ENCODE measurements at places on chromosomes 4 and X.

DNA sequence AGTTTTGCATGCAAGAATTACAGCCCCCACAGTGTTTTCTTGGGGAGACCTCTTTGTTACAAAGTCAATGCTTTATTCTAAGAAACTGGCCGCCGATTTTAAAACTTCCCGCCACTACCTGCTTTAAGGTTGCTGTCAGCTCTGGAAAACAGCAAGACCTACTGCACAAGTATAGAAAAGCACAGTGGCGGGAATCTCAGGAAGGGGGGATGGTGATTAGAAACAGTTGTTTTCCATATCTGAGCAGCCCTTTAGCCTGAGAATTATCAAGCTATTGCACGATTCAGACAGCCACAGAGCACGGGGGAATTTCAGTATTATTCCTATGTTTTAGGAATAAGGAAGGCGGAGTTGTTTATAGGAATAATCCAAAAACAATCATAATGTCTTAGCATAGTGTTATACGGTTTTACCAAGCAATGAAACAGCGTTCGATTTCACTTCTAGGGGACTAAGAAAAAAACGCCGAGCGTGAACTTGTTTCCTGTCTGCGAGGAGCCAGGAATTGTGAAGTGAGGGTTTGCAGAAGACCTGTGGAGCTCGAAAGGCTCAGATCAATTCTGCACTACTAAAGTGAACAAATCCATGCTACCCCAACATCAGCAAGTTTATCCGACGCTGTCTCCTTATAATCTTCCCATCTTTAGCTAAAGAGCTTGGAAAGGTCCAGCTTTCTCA is 81.3 kb downstream of the HMGN5 start:
- no peak for DNase-seq

DNA sequence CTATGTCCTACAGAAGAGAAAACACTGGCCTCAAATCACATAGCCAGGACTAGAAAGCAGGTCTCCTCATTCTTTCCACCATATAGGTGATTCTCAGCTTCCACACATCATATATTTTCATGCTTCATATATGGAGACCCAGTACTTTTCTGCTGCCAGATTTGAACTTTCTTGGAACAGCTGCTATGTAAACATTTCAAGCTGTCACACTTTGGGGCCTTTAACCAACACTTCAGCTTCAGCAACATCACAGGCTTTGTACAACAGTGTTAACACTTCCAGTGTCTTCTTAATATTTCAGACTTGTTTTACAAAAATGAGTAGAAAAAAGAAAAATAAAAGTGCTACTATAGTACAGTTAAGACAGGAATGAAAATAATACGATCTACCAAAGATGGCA is 12.6 kb downstream of the SH3RF1 start:
- no peak for DNase-seq

DNA sequence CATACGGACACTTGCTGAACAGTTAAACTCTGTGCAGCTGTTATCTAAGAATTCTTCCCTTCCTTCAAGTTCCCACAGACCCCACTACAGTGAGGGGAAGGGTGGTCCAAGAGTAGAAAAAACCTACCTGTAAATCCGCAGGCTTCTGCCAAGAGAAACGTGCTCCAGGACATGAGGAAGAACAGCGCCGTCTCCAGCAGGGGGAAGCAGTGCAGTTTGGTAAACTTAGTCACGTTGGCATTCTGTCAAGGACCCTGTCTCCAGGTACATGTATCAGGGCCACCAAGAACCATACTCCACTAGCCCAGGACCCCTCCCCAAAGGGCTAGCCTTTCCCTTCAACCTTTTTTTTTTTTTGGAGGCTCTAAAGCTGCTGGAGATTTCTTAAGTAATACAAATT is 79.9 kb downstream of the CHST7 start:
- DNase-seq: no peak

DNA sequence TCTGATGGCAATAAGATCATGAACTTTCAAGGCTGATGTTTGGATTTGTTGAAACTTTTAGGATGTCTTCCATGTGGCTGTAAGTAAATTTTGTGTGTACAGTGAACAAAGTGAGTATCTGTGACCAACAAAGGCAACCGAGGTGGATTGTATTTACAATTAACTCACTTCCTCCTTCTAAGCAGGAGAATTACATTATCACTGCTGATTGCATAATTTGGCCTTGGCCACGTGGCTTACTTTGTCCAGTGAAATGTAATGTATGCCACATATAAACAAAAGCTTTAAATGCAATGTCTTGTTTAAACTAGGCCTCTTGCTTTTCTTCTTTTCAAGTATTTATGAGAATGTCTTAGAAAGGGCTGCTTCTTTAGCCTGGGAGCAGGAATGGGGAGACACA is 66.3 kb upstream of the MAD2L1 start:
- no peak for DNase-seq

GRCh38 chrX:119654112-119654531 is 38.8 kb downstream of the SEPTIN6 start:
- DNase-seq: peak; percentile 87

GRCh38 chrX:153966283-153966688 is 5.3 kb downstream of the HCFC1 start:
- DNase-seq: peak; percentile 80

- no peak for DNase-seq
Measured at GRCh38 chr4:159281771-159282170, 178.9 kb downstream of the RAPGEF2 start.

All from sigmoid colon (tissue), 7 donors.